Natural killer cell treated with Interleukin-12 subunit alpha and Interleukin-12 subunit beta and Interleukin-15 and Interleukin-18, amount 100 ng/mL, for 72 hours (primary cell): ENCODE measurements at places on chromosomes 11 and 22.

- no peak for DNase-seq
Measured at GRCh38 chr11:82747471-82747870, 13.8 kb upstream of the FAM181B start.

- no peak for DNase-seq
Measured at GRCh38 chr11:110526323-110526722, 96.6 kb downstream of the FDX1 start.

- DNase-seq = no peak
Measured at GRCh38 chr22:25045159-25045558, 92.6 kb downstream of the KIAA1671 start.

DNA sequence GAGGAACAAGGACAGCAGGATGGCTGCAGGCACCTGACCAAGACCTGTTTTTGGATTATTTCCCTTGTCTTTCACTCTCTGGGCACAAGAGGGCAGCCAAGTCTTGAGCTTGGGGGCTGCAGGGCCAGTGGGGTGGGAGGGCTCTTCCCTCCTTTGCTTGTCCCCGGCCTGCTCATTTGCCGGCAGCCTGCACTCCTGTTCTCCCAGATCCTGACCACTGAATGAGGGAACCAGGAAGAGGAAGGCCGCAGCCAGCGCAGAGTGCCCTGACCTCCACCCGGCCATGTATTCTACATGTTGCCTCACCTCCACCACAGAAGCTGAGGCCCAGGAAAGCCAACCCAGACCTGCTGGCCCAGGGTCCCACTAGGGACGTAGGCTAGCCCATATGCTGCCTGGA lies 15.5 kb upstream of the NNMT start:
- DNase-seq = no peak

GRCh38 chr11:119121811-119122124 lies 388 bp downstream of the HINFP start:
- no peak for DNase-seq

DNA sequence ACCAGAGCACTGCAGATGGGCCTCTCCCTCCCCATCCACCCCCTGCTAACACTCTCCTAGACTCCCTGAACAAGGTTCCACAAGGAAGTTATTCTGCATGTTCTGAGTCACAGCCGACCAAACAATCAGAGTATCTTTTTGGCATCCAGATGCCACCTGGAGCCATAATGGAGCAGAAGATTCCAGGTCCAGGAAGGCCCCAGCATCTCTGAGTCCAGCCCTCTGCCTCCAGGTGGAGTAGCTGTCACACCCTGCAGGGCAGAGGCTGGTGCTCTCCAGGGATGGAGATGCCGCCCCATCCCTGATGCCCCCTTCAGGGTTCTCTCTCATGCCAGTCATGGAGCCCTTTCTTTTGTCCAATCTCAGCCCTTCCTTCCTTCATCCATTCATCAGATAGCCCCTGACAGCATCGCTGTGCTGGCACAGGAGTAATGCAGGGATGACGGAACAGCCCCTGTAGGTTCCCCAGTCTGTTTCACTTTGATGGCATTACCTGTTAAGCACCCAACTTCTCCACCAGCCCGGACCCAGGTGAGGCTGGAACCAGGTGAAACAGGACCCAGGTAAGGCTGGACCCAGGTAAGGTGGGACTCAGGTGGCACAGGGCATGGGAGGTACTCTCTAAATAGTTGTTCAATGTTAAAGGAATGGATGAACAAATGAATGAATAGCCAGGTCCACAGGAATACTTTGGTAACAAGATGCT lies 20.1 kb upstream of the TSKU start:
- no peak for DNase-seq

DNA sequence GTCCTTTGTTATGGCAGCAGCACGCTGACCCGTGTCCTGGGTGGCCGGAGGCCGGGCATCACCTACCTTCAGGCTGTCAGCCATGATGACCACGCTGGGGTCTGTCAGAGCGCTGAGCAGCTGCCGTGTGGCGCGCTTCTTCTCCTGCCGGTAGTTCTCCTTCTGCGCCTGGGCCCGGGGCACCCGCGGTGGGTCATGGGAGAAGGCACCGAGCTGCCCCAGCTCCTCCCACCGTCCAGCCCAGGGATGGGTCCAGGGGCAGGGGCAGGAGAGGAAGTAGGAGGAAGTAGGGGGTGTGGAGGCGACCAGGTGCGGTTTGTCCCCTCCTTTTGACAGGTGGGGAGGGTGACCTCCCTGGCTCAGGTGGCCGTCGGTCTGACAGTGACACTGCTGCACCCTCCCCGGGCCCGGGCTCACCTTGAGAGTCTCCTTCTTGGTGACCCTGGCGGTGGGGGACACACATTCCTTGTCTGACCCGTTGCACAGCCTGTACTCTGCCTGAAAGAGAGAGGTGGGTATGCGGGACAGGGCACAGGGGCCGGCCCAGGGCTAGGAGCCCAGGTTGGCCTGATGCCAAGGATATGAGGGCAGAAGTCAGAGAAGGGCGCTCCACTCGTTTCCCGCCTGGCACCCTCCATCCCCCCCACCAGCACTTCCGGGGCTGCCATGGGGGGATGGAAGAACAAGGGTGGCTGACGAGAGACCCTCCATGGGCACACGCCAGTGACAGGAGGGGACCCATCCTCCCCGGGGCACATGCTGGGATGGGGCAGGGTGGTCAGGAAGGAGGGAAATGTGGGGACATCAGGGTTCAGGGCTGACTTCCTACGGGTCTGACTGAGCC lies 43.0 kb downstream of the OSBPL5 start:
- peak; percentile 53 for DNase-seq
